ENCODE measurements at places on chromosomes 4 and X.

GRCh38 chr4:98493296-98493695, 165.1 kb downstream of the TSPAN5 start:
- no peak for DNase-seq

GRCh38 chrX:126448681-126449080, 103.9 kb downstream of the DCAF12L1 start:
- no peak for DNase-seq

DNA sequence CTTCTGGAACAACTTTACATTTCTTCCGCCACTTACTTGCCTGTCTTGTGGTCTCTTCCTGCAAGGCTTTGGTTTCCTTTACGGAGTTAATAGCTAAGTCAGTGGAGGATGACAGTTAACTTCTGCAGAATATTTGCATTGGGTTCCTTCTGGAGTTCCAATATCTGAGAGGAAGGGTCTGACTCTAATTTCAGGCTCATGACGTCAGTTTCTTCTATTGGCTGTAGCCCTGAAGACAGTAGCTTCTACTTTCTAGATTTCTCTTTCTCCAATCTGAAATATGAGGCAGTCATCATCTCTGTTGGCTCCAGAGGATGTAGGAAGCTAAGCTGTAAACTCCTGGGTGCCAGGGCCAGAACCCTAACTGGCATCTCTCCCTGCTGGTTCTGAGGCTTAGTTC, 76.7 kb downstream of the FRMPD3 start:
- DNase-seq = no peak

DNA sequence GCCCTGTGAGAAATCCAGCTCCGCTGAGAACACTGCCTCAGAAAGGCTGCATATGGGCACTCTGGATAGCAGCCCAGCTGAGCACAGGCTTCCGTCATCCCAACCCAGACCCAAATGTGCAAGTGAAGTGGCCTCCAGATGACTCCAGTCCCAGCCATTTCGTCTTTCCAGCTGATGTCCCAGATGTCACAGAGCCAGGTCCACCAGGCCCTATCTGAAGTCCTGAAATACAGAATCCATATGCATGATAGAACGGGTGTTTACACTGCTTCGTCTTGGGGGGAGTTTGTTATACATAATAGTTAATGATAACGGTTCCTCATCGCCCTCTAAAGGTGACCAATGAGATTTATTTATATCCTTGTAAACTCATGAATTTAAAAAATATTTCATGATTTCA, 72.6 kb upstream of the TRIM2 start:
- DNase-seq = no peak

- peak; percentile 29 for DNase-seq
Measured at GRCh38 chr4:129545599-129546278, 449.8 kb downstream of the C4orf33 start.

GRCh38 chr4:147157860-147158701, 212.4 kb upstream of the TTC29 start:
- DNase-seq = peak; percentile 24

- DNase-seq = no peak
Measured at GRCh38 chr4:8507624-8508023, 67.0 kb downstream of the TRMT44 start.

DNA sequence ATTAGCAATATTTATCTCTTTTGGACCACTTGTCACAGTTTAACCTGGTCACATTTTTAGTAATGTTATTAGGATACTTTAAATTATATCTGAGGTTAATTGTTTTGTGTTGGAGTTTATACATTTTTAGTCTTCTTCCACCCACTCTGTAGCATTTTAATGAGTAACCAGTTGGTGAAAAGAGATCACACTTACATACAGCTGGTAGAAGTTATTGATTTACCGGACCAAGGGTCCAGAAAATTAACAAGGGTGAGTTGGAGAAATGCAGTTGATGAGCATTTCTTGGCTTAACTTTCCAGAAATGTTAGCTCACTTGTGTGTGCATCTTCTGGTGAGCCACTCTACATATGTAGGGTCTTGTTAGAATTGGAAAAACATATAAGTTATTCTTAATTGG, 219.6 kb downstream of the GRXCR1 start:
- DNase-seq = no peak

DNA sequence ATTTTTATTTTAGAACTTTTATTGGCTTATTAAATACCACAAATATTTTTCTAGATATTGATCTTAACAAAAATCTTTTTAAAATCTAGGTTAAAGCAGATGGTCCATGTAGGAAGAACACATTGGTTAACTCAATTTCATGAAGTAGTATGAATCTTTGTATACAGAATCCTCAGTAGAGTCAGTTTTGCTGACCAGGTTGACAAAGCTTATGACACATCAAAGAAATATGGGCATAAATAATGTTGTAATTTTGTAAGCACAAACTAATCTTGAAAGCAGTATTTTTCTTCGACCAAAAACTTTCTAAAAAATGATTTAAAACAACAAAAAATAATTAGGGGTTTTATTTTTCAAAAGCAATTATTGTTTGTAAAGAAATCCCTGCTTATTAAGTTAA, 479.3 kb upstream of the PCDH10 start:
- DNase-seq = no peak

DNA sequence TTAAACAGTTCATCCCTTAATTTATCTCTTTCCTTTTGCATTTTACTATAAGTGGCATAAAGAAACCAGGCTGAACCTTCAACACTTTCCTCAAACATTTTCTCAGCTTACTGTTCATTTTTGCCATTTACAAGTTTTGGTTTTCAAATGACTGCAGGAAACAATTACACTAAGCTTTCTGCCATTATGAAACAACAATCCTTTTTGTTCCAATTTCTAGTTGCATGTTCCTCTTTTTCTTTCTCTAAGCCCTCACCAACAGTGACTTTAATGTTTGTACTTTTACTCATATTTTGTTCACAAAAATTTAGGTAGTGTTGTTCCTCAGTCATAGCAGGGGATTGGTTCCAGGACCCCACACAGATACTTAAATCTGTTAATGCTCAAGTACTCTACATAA, 1526.1 kb downstream of the STIM2 start:
- no peak for DNase-seq

DNA sequence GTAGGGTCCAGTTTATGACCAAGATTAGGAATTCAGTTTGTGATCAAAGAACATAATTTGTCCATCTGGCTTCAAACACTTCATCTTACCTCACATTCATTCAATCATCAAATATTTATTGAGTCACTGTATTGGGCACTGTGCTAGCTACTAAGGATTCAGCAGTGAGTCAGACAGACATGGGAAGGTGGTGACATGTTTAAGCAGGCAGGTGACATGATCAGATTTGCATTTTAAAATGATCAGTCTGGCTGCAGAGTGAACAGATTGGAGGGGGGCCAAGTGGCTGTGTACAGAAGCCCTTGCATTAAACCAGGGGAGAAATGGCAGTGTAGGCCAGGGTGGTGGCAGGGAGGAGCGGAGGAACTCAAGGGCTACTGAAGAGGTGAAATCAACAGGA, 25.1 kb upstream of the APLN start:
- DNase-seq = no peak

DNA sequence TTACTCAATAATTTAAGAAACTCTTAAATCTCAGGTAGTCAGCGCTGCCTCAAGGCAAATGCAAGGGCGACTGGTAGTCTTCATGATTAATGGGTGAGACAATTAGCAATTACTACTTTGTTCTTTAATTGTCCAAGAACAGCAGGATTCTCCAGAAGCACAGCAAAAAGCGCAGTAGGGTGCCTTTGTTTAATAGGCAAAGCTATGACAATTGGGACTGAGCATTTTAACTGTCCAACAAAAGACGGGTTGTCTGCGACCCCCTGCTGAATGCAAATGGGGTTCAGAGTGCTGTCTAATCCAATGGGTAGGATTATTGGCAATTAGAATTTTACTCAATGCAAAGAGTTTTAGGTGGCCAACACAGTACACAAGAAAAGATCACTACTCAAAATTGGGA, 286.1 kb downstream of the CHIC1 start:
- DNase-seq = no peak

DNA sequence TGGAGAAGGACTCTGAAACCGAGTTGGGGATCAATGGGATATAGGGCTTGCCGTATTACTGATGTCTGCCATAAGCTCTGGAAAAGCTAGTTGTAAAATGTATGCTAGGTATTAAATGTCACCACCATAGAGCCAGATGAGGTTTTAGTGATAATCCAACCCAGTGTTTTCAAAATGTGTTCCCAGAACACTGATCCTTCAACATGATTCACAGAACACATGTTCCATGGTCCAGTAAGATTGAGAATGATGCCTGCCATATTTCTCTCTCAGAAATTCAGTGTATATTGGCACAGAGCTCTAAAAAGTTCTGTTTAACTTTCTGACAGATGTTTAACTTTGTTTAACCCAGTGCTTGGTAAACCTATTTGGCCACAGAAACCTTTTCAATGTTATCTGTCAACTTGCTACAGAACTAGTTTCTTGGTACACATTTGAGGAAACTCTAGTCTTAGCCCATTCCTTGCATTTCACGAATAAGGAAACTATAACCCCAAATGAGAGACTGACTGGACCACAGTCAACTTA, 160.2 kb downstream of the PALLD start:
- no peak for DNase-seq

- no peak for DNase-seq
Measured at GRCh38 chr4:53580274-53580673, 11.0 kb downstream of the LNX1 start.

DNA sequence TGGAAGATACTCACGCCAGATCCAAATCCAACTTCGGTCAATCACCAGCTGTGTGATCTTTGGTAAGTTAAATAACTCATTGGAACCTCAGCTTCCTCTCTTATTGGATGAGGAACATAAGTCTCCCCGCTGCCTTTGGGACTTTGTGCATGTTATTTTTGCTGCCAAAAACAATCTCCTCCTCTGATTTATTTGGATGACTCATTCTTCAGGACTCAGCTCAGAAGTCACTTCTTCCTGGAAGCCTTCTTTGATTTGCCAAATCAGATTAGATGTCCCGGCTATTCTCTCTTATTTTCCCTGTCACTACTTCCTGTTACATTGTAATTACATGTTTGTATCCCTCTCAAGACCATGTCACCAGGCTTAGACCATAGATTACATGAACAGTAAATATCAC, 138.0 kb upstream of the BOD1L1 start:
- DNase-seq = peak; percentile 30

DNA sequence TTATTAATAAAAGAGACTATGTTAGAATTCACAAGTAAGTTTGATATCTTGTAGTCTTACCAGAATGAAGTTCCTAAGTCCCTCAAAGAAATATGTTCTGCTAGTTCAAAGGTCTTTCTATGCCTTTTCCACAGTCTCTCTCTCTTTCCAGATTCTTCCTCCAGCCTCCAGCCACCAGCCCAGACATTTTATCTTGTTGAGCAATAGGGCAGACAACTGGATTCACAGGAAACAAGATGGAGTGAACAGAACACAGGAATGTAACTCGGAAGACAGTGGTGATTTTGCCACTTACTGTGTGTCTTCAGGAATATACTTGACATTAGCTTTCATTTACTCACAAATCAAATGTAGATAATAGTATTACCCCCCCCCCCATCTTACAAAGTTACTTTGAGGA, 17.1 kb upstream of the CPEB2 start:
- DNase-seq = peak; percentile 40

DNA sequence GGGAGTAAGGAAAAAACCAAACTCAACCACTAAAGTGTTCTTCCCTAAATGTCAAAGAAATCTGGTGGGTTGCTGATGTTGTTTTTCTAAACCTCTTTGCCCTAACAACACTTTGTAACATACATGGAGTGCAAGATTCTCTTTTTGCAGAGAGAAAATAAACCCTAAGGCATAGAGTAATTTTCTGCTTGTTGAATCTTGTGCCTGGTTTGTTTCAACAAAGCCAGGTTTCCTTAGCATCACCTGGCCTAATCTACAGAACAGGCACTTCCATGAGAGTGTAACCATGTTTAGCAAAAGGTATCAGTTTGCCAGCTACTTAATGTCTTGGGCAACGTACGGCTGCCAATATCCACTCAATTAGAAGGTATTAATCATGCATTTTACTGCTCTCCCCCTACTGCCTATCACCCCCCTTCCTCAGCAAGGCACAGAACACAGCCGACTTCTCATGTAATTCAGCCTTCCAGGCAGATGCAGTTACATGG, 219.2 kb downstream of the MAML3 start:
- no peak for DNase-seq

GRCh38 chr4:55634417-55635128, 1.5 kb downstream of the NMU start:
- no peak for DNase-seq

DNA sequence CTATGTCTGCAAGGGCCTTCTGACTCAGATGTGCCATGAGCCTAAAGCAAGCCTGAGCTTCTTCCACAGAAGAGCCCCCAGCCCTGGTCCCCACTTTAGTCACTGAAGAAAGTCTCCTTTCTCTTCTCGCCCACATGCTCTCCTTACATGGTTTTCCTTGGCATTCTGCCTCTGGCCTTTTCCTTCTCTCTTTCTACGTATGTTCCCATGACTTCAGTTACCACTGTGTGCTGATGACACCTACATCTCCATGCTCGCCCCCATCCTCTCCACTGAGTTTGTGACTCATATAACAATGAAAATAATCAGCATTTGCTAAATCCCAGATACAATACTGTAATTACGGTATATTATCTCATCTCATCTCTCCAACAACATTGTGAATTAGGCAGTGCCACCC, 149.3 kb downstream of the AMMECR1 start:
- peak; percentile 68 for DNase-seq

DNA sequence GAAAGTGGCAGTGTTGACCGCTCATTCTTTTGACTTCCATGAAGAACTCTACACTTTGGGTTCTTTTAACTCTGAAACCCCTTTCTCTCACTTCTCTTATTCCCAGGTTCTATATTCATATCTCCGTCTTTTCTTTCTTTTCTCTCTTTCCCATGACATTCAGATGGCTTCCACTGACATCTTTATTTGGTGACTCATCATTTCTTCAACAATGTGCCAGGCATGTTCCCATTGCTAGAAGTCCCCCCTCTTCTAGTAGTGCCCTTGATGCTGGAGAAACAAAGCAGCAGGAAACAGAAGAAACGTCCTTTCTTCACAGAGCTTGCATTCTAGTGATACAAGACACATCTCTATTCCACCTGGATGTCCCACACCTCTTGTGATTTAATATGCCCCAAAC, 33.3 kb downstream of the PKD2 start:
- DNase-seq = no peak

GRCh38 chrX:29487714-29488113, 727.6 kb upstream of the MAGEB2 start:
- no peak for DNase-seq

DNA sequence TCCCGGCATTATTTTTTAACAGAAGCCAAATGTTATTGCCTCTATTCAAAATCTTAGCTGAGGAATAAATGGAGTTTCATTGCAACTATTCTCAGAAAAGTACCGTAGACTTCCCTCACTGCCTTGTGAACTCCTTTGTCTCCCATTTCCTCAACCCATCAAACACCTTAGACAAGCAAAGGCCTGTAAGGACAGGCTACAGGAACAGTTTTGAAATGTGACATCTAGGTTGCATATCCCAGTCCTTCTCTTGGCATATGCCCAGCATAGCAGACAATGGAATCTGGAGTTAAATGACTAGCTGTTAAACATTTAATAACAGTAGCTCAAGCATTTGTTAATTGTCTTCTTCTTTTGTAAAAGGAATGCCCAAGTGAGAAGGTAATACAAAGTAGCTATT, 1371.7 kb downstream of the STIM2 start:
- no peak for DNase-seq

Data from iris pigment epithelial cell (primary cell).